ENCODE measurements at places on chromosomes 6 and 20.

DNA sequence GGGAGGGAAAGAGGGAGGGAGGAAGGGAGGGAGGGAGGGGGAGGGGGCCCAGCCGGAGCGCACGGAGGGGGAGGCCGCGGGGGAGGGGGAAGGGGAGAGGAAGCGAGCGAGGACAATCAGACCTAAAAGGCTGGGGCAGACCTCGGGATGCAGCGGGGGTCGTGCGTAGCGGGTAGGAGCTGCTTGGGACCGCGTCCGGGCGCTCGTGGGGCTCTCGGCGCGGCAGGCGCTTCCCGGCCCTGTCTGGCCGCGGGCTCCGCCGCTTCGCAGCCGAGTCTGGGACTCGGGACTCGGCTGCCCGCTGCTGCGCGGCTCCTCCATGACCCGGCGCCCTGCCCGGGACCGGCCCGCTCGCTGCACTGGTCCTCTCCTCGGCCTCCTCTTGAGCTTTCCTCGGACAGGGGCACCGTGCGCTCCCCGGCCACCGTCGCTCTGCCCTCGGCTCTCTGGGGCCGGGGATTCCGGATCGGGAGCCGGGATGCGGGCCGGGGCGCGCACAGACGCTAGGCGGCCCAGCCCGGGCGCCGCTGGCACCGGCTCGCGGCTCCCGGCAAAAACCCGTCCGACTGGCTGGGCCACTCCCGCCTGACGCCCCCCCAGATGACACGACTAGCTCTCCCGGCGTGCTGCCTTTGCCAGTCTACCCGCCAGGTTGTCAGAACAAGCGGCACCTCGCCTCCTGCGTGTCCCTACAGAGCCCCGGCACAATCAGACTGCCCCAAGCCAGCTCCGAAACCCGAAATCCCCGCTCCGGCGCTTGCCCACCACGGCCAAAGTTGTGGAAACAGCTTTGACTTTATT, 2.2 kb downstream of the TFAP2A start:
- no peak for DNase-seq

GRCh38 chr20:14561741-14562221, 224.4 kb upstream of the FLRT3 start:
- DNase-seq, result no peak

- DNase-seq, result no peak
Observed at GRCh38 chr20:51831866-51832265, 29.5 kb upstream of the SALL4 start.

GRCh38 chr20:16111172-16111832, 461.9 kb downstream of the KIF16B start:
- DNase-seq, result no peak

DNA sequence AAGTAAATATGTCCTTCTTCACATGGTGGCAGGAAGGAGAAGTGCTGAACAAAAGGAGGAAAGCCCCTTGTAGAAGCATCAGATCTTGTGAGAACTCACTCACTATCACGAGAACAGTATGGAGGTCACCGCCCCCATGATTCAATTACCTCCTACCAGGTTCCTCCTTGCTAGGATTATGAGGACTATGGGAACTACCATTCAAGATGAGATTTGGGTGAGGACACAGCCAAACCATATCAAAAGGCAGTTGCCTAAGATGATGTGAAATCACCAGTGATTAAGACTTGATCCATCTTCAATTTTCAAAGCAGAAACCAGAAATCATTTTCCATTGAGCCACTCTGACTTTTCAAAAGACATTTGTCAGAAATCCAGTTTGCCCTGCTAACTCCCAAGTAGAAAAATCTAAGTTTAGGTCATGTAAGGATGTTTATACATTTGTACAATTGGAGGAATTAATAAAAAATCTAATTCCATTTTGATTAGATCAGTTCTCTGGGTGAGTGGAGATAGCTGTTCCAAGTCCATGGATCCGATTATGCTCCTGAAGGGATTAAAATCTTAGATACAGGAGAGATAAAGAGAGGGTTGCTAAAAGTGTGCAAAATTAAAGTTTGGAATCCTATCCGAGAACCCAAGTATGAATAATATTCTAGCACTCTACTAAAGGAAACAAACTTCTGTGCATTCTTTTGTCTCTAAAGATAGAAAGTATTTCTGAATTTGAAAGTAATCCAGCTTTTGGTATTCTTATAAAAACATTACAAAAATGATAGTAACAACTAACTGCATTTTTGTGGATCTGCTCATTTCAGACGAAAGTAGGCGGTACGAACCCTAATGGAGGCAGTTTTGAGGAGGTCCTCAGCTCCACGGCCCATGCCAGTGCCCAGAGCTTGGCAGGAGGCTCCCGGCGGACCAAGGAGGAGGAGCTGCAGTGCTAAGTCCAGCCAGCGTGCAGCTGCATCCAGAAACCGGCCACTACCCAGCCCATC, 39.5 kb downstream of the HDDC2 start:
- no peak for DNase-seq

DNA sequence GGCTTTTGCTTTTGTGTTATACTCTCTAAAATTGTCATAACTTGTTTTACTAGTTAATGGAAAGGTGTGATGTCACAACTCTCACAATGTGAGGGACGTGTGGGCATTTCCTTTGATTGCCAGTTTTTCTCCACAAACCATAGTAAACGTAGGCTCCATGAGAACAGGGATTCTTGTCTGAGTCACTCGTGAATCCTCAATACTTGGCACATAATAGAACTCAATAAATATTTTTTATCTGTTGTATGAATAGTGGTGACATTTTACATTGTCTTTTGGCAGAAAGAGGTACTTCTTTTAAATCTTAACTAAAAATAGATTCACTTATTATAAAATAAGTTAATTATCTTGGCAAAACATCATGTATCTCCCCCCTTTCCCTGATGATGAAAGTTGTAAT, 69.0 kb upstream of the CNKSR3 start:
- no peak for DNase-seq

GRCh38 chr6:69973138-69973537, 106.8 kb downstream of the COL19A1 start:
- DNase-seq, result no peak

- DNase-seq, result no peak
Observed at GRCh38 chr6:14889188-14889587, 356.7 kb upstream of the JARID2 start.

DNA sequence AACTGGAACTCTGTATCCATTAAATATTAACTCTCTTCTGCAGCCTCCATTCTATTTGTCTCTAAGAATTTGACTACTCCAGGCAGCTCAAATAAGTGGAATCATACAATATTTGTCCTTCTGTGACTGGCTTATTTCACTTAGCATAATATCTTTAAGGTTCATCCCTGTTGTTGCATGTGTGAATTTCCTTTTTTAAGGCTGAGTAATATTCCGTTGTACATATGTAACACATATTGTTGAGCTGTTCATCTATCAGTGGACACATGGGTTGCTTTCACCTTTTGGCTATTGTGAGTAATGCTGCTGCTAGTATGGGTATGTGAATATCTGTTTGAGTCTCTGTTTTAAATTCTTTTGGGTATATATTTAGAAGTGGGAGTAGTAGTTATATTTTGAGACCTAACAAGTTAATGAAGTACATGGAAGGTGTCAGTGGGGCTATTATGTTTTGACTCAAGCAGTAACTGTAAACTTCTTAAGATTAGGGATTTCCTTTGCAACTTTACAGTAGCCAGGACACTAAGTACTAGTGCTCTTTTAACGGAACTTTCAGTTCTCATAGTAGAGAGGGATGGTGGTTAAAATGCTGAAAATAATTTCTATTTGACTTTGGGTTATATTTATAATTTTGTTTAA, 29.7 kb upstream of the TMEM217 start:
- no peak for DNase-seq

DNA sequence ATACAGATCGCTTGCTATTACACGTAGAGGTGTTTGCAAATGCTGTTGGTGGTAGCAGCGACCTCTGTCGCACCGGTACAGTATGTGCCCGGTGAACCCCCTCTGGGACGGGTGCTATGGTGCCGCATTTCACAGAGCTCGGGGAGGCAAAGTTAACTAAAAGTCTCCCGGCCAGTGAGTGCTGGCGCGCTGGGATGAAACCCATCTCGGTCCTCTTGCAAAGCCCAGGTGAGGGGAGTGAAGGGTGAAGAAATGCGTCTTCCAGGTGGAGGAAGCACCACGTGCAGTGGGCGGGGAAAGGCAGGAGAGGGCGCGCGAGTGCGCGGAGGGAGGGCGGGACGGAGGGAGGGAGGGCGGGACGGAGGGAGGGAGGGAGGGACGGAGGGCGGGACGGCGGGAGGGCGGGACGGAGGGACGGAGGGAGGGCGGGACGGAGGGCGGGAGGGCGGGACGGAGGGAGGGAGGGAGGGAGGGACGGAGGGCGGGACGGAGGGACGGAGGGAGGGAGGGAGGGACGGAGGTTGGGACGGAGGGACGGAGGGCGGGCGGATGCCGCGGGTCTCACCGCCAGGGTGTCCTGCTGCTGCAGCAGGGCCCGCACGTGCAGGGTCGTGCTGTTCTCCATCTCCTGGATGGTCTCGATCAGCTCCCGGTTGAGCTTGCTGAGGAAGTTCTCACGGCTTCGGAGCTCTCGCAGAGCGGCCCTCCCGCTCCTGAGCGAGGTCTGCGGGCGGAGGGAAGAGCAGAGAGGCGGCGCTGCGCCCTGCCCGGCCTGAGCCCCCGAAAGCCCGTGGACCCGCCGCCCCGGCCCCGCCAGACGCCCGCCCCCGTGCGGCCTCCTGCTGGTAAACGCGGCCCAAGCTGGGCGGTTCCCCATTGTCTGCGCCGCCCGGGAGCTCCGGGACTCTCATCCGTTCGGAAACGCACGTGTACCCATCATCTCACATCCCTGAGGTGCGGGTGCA, 11.7 kb downstream of the C20orf96 start:
- DNase-seq, result no peak

- no peak for DNase-seq
Observed at GRCh38 chr20:38961530-38962043, 557 bp upstream of the DHX35 start.

DNA sequence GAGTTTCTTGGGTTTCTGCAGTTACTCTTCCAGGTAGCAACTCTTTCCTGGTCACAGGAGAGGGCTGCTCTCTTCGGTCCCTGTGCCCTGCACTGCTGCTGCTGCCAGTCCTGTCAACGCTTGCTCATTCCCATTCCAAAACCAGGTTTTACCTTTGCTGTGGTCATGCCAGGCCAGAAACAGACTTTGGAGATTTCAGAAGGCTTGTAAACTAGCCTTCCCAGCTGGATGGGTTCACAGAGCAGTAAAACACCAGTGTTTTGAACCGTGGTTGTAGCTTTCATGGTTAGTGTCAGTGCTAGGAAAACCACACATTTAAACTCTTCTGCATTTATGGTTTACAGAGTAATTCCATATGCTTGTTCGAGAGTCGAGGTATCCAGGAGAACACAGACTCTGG, 16.2 kb downstream of the ARFGEF2 start:
- no peak for DNase-seq

DNA sequence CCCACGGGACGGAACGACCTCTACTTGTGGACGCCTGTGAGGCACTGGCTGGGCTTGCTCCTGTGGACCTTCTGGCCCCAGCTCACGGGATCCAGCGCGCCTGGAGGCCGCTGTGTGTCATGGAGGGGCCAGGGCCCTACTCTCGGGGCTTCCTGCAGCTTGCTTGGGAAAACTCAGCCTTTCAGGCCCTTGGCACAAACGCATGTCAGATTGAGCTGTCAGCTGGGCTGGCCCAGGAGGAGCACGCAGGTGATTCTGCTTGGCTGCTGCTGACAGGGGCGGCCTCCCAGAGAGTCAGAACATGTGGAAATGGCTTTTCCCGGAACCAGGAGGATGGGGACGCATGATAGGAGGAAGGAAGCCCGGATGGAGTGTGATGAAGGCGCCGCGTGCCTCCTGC, 39.7 kb downstream of the TMEM181 start:
- DNase-seq, result no peak

GRCh38 chr20:19565736-19566135, 192.3 kb upstream of the RIN2 start:
- no peak for DNase-seq

All from NCI-H2107 (cell line).